ENCODE measurements at places on chromosomes 5 and 9.

DNA sequence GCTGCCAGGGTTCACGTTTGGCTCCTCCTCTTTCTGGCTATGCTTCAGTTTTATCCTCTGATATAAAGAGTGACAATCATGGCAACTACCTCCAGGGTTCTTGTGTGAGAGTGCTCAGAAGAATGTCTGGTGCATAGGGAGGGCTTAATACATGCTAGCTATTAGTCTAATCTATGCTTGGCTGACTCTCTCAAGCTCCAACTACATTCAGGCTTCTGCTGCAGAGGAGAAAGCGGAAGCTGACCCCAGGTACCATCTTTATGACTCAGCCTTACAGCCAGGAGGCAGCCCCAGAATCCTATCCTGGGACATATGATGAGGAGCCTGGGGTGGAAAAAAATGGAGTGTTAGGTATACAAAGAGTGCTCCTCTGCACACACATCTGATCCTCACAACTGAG is 32.1 kb upstream of the RASGRF2 start:
- DNase-seq, result no peak

DNA sequence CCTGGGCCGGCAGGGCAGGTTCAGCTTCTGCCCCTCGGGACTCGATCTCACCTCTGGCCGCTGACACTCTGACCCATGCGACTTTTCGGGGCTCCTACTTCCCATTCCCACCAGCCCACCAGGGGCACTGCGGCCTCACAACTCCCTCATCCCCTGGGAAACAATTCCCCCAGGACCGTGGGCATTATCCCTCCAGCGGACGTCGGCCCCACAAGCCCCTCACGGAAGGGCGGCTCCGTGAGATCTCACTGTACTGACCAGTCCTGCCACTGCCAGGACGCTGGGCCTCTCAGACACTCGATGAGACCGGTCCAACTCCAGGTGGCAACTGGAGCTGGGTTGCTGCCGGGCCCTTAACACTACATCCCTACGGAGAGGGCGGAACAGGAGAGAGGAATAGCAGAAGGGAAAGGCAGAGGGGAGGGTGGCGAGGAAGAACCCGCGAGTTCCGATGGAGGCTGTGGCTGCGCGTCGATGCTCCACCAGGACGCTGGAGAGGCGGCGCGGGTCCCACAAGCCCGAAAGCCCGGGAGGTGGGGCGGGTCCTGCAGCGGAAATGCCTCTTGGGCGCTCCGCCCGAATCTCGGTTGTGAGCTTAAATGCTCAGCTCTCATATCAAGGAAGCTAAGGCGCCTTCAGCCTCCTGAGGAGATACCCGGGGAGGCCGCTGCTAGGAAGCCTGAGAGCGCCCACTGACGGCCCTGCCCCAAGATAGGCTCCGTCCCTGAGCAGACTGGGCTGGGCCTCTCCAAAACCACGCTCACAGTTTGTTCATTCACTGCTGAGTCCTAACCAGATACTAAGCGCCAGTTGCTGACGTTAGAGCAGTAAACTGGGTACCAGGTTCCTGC is 36.3 kb downstream of the VCP start:
- DNase-seq, result peak; percentile 75

DNA sequence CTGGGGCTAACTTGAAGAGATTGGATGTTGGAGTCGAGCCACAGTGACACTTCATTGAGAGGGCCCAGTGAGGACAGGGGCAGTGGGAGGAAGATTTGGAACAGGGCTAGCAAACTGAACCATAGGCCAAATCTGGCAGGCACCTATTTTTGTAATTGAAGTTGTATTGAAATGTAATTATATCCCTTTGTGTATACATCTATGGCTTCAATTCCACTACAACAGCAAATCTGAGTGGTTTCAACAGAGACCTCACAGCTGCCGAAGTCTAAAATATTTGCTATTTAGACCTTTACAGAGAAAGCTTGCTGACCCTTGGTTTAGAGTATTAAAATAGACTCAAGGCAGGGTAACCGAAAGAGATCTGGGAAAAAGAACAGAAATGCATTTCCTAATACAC is 4.7 kb upstream of the TNFSF8 start:
- no peak for DNase-seq

GRCh38 chr9:91392435-91392834 is 30.7 kb upstream of the AUH start:
- no peak for DNase-seq

DNA sequence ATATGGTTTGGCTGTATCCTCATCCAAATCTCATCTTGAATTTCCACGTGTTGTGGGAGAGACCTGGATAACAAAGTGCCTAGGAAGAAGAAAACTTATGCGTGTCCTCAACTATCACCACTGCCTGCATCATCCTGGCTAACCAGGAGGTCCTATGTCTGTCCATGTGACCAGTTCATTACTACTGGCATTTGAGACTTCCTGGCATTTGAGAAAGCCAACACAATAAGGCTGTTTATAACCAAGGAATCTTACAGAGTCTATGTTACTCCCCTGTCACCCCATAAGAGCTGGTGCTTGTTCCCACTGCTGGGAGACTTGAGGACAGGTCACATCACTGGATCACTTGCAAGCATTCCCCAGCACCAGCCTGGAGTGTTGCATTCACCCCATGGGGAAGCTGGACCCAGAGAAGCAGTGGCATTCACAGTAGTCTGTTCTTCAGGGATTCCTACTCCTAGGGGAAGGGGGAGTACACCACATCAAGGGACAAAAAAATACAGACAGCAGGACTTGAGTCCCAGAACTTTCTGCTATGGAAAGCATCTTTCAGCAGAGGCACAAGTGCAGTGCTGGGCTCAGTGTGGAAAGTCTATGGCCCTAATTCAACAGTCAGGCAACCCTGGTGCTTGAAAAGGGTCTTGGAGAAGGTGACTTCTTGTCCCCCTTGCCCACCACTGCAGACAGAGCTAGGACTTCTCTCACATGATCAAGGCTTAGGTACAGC is 717.1 kb downstream of the SEMA5A start:
- no peak for DNase-seq

DNA sequence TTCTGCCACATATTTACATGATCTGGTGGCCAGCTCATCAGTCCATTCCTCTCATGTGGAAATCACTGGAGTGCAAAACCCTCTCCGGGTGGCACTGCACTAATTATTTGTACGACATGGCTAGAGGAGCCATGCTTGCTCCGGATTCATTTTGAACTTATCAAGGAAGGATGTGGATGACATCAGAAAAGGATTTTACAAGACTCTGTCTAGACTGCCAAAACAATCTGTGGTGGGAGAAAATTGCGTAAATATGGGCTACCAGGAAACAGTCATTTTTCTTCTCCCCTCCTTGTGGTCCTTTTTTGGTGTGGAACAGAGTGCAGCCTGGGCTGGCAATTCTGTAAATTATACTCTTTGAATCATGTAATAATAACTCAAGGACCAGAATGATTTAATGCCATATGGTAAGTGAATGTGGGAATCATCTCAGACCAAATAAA is 123.4 kb upstream of the IFNE start:
- no peak for DNase-seq

- DNase-seq, result no peak
Observed at GRCh38 chr9:6489099-6489498, 76.1 kb downstream of the UHRF2 start.

GRCh38 chr5:87746341-87746740 is 333.6 kb upstream of the CCNH start:
- no peak for DNase-seq

GRCh38 chr5:35488791-35489190 is 128.9 kb upstream of the SPEF2 start:
- DNase-seq, result no peak

- DNase-seq, result no peak
Observed at GRCh38 chr5:176653401-176654385, 6.4 kb downstream of the TSPAN17 start.

All from activated CD4-positive, alpha-beta T cell treated with anti-CD3 and anti-CD28 coated beads, Interleukin-2, amount 10 ng/mL, durations not matched to agents 7 days and 5 days (primary cell).